ENCODE measurements at places on chromosomes 7 and 10. TPM values are rescaled to one million over a fixed set of nuclear protein-coding genes. Genes with fewer than 3 reads are reported as not detected.

GRCh38 chr7:106717254-106717954, 56.4 kb upstream of the CCDC71L start:
- no peak for DNase-seq
- H3K27me3 ChIP-seq = no peaks in the 10 kb centered on the region
- H3K4me1 ChIP-seq = peaks cover 6% of the 10 kb centered on the region
- H3K4me3 ChIP-seq = no peak overlapping the region
- H3K27ac ChIP-seq = peak overlapping the region; percentile 55
- no peaks in the 10 kb centered on the region for H3K36me3 ChIP-seq

DNA sequence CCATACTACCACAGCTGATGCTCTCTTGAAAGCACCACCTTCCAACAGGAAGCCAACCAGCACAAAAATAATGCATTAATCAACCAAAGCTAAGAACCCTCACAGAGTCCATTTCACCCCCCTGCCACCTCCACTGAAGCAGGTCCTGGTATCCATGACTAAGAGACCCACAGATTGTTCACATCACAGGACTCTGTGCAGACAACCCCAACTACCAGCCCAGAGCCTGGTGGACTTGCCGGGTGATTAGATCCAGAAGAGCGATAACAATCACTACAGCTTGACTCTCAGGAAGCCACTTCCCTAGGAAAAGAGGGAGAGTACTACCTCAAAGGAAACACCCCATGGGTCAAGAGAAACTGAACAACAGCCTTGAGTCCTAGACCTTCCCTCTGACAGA, 528.1 kb downstream of the KIF20B start:
- no peak overlapping the region for H3K27ac ChIP-seq
- no peaks in the 10 kb centered on the region for H3K4me1 ChIP-seq
- H3K36me3 ChIP-seq = no peaks in the 10 kb centered on the region
- no peak overlapping the region for H3K4me3 ChIP-seq

- no peak overlapping the region for H3K27ac ChIP-seq
- no peaks in the 10 kb centered on the region for H3K36me3 ChIP-seq
- peaks cover 9% of the 10 kb centered on the region for H3K27me3 ChIP-seq
- no peak for DNase-seq
- peak overlapping the region; percentile 62 for H3K4me3 ChIP-seq
Measured at GRCh38 chr7:1670894-1671593, 967 bp downstream of the ELFN1 start.

DNA sequence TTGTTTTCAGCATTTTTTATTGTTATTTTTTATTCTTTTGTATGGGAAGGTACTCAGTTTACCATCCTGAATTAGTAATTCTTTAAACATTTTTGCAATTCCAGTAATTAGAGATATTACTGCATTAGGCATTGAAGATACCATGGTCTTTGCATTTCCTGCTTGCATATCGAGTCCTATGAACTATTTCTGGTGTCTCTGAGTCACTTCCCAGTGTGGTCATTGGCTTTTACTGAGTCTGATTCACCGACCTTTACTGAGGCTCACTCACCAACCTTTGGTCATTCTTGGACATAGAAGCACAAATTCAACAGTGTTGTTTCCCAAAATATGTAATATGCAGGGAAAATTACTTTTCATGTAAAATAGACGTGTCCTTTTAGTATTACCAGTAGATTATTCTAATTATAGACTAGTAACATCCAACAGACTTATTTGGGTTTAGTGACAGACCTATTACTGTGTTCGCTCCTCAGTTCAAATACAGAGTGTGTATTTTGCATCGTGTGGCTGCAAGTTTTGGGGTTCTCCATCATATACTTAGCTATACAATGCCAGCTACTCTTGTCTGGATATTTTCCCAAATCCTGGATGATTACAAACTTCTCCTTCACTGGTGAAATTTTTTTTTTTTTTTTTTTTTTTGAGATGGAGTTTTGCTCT, 180.7 kb upstream of the PRSS1 start:
- no peaks in the 10 kb centered on the region for H3K36me3 ChIP-seq
- H3K27me3 ChIP-seq = no peaks in the 10 kb centered on the region
- H3K4me3 ChIP-seq = no peak overlapping the region

DNA sequence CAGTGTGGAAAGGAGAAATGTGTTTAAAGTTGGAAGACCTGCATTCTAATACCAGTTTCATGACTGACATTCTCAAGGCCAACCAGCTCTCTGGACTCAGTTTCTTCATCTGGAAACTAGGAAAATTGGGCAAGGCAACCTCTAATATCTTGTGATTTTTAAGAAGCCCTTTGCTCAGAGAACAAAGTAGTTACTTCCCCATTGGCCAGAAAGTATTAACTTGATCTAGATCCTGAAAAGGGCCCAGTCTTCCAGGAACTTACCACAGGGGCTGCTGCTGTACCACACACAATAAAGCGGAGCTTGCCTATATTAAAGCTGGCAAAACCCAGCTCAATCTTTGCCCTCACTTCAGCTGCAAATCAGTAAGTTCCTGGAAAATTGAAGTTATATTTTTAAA, 155.6 kb upstream of the ADO start:
- H3K4me1 ChIP-seq = no peaks in the 10 kb centered on the region
- H3K4me3 ChIP-seq = no peak overlapping the region
- no peaks in the 10 kb centered on the region for H3K36me3 ChIP-seq
- no peak overlapping the region for H3K27ac ChIP-seq
- DNase-seq = no peak

GRCh38 chr10:100534726-100535125, 1.0 kb upstream of the HIF1AN start:
- H3K4me1 ChIP-seq = peaks cover 16% of the 10 kb centered on the region
- H3K36me3 ChIP-seq = no peaks in the 10 kb centered on the region
- H3K4me3 ChIP-seq = no peak overlapping the region
- DNase-seq = no peak
- no peak overlapping the region for H3K27ac ChIP-seq
- no peaks in the 10 kb centered on the region for H3K27me3 ChIP-seq

DNA sequence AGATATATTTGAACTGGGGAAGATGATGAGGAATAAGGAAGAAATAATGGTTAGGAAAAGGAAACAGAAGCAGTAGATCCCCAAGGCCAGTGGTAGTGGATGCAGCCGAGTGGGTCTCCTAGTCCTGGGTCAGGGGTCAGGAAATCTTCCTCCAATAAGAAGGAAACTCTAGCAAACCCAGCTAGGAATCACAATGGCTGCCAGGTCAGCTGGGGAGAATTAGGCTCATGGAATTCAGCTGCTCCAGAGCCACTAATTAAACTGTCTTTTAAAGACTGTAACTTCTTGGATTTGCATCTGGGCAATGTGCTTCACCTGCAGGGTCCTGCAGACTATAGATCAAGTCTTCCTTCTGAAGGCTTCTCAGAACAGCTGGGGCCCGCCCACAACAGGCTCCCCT, 644.4 kb downstream of the KCNMA1 start:
- no peaks in the 10 kb centered on the region for H3K36me3 ChIP-seq
- H3K4me1 ChIP-seq = no peaks in the 10 kb centered on the region
- H3K27ac ChIP-seq = no peak overlapping the region
- H3K27me3 ChIP-seq = no peaks in the 10 kb centered on the region

DNA sequence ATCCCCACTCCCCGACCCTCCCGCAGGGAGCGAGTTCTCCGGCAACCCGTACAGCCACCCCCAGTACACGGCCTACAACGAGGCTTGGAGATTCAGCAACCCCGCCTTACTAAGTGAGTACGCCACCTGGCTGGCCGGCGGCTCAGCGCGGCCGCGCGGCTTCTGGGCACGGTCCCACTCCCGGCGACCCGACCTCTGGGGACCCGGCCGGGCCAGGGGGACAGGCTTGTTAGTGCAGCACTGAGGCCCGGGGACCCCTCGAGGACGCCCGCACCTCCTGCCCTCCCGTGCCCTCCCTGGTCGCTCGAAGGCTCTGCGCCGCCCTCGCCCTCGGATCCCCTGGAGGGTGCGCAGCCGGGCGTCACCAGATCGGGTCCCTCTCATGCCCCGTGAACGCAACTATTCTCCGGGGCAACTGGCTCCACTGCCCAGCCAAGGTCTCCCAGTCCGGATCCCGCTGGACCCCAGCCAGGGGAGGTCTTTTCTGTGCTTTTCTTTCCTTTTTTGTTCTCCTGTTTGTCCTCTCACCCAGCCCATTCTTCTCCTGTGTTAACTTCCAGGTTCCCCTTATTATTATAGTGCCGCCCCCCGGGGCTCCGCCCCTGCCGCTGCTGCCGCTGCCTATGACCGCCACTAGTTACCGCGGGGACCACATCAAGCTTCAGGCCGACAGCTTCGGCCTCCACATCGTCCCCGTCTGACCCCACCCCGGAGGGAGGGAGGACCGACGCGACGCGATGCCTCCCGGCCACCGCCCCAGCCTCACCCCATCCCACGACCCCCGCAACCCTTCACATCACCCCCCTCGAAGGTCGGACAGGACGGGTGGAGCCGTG, 81.8 kb downstream of the PAX2 start:
- H3K4me3 ChIP-seq = peak overlapping the region; percentile 56
- no peak overlapping the region for H3K27ac ChIP-seq
- DNase-seq = no peak
- peaks cover 100% of the 10 kb centered on the region for H3K27me3 ChIP-seq

DNA sequence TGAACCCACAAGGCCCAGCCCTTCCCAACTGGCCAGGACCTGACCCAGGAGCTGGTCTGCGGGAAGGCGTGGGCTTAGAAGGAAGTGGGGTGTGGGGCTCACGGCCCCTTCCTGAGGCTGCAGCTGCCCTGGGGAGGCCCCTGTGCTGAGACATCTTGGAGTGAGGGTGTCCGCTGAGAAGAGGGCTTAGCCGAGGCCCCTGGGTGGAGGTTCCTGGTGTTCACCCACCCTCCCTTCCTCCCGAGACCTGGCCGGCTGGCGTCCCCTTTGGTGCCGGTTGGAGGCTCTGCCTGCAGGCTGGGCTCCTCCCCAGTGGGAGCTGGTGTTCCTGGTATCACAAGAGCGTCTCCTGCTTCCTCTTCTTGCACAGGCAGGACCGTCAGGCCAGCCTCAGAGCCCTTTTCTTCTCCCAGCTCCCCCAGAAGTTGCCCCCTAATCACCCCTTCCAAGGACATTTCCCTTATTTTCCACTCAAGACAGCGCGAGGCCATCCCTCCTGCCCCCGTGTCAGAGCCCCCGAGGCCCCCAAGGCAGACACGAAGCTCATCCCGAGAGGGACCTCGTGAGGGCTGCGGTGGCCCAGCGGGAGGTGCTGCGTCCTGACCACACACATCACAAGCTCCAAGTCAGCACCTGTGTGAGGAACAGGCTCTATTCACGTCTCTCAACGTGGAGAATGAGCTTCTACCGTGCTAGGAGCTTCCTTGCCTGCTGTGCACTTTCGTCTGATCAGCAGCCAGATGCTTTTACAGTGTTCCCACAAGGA, 25.1 kb upstream of the FAM20C start:
- H3K27me3 ChIP-seq = no peaks in the 10 kb centered on the region
- H3K4me3 ChIP-seq = no peak overlapping the region
- no peaks in the 10 kb centered on the region for H3K4me1 ChIP-seq
- H3K27ac ChIP-seq = no peak overlapping the region
- DNase-seq = no peak

- H3K27me3 ChIP-seq = no peaks in the 10 kb centered on the region
- peak within 1 kb of the TSS; percentile 75 for H3K4me3 ChIP-seq
- no peak for DNase-seq
Measured at GRCh38 chr10:70132098-70133029, at the start of gene AIFM2. Gene AIFM2, minus strand, starts transcription at chr10:70132825. Its CDS starts 8,741 bp downstream, at chr10:70124084.

DNA sequence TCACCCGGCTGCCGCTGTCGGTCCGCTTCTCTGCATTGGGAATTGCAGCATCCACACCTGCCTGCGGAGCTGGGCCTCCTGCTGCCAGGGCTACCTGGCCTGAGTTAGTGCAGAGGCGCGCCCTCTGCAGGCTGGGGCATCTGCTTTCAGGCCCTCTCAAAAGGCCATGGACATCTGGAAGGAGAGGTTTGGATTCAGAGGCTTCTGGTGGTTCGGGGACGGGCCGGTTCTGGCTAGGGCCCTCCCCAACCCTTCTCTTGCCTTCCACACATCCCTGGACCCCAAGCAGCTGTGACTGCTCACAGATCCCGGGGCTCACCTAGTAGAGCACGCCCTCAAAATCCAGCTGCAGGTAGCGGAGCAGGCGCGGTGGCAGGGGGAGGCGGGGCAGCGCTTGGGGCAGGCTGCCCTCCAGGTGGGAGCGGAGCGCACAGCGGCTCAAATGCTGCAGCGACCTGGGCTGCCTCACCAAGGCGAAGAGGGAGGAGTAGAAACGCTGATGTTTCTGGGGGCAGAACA, 8.4 kb upstream of the GBX1 start:
- DNase-seq = no peak
- H3K27me3 ChIP-seq = no peaks in the 10 kb centered on the region
- no peaks in the 10 kb centered on the region for H3K36me3 ChIP-seq
- H3K27ac ChIP-seq = no peak overlapping the region

DNA sequence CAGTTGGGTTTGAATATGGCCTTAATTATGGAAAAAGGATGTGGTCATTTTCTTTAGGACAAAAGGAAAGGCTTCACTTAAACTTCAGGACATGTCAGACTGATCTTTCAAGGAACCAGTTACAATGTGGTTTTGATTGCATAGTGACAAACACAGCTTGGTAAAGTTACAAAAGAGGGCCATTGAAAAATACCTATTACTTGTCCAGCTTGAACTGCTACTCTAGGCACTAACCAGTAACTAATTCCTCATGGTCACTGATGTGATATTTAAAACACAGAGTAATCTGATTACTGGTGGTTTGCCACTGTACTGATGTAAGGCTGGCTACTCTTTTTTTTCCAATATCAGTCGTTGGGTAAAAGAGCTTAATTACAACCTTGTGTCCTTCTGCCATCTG, 22.6 kb downstream of the TES start:
- H3K36me3 ChIP-seq = no peaks in the 10 kb centered on the region
- DNase-seq = no peak
- no peak overlapping the region for H3K27ac ChIP-seq
- H3K4me3 ChIP-seq = no peak overlapping the region
- peaks cover 41% of the 10 kb centered on the region for H3K4me1 ChIP-seq

GRCh38 chr10:53357587-53357986, 585.0 kb upstream of the MBL2 start:
- no peaks in the 10 kb centered on the region for H3K27me3 ChIP-seq
- H3K4me3 ChIP-seq = no peak overlapping the region
- DNase-seq = no peak
- H3K36me3 ChIP-seq = no peaks in the 10 kb centered on the region
- H3K4me1 ChIP-seq = no peaks in the 10 kb centered on the region
- no peak overlapping the region for H3K27ac ChIP-seq

- H3K4me3 ChIP-seq = no peak overlapping the region
- no peak for DNase-seq
- H3K27me3 ChIP-seq = no peaks in the 10 kb centered on the region
- no peak overlapping the region for H3K27ac ChIP-seq
- H3K36me3 ChIP-seq = no peaks in the 10 kb centered on the region
Measured at GRCh38 chr10:52215745-52216361, 98.2 kb upstream of the DKK1 start.

ZNF853 gene
- 9.3 TPM for total RNA-seq

IGF2BP3 gene
- 7.8 TPM for total RNA-seq

ATP6V1F gene
- total RNA-seq = 135 TPM

FEZF1 gene
- total RNA-seq = not detected

BICC1 gene
- 0.11 TPM for total RNA-seq

IL2RA gene
- not detected for total RNA-seq

ANK3 gene
- 40.8 TPM for total RNA-seq

NAT16 gene
- not detected for total RNA-seq

CUBN gene
- 0.83 TPM for total RNA-seq

SLC26A5 gene
- total RNA-seq = not detected
